Activated CD4-positive, alpha-beta T cell treated with anti-CD3 and anti-CD28 coated beads, Interleukin-2, amount 50 U/mL, for 1 hour (primary cell): ENCODE measurements at places on chromosomes 11 and 22.

- DNase-seq, result no peak
Observed at GRCh38 chr22:39718921-39719475, 148.4 kb downstream of the CACNA1I start.

DNA sequence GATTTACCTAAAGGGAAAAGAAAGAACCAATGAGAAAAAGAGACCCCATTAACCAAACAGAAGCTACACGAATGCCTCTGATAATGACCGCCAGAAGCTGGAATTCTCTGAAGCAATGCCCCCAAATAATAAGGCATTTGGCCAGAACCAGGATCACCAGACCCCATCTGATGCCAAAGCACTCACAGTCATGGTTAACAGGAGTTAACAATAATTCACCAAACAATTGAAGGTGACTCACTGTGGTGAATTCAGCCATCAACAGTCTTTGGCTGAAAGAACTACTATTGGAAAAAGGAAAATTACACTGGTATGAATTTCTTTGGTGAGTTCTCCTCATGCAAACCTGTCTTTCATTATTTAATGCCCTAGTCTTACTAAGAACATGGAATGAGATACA lies 21.9 kb upstream of the NFRKB start:
- no peak for DNase-seq

- DNase-seq, result no peak
Observed at GRCh38 chr11:58179648-58180047, 9.2 kb upstream of the OR9Q2 start.

GRCh38 chr22:50252082-50253045 lies 1.3 kb upstream of the HDAC10 start:
- peak; percentile 71 for DNase-seq

DNA sequence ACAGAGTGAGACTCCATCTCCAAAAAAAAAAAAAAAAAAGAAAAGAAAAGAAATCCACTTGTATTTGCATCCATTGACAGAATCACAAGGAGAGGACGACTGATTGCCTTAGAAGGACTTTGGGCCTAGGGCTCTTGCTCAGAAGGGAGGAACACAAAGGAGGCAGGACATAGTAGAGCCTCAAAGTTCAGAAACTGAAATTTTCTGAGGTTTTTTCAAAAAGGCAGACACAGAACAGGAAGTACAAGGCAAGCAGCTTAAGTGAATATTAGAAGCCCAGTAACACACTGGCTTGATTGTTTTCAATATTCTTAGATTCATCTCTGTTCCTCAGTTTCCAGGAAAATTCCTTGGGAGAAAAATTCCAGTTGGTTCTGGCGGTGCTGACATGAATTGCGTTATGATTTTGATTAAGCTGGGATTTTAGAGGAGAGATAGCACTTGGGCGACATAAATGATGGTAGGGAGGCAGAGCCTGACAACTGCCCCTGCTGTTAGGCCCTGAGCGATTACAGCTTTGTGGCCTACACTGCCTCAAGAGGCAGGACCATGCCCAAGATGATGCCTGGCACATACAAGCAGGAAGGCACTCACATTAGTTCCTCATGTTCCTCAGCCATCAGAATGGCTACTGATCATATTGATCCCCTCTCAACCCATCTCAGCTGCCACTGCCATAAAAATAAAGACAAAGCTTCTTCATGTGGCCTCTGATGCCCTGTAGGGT lies 15.3 kb downstream of the CLPB start:
- no peak for DNase-seq

GRCh38 chr11:1759851-1760220 lies 3.9 kb downstream of the CTSD start:
- DNase-seq, result no peak

DNA sequence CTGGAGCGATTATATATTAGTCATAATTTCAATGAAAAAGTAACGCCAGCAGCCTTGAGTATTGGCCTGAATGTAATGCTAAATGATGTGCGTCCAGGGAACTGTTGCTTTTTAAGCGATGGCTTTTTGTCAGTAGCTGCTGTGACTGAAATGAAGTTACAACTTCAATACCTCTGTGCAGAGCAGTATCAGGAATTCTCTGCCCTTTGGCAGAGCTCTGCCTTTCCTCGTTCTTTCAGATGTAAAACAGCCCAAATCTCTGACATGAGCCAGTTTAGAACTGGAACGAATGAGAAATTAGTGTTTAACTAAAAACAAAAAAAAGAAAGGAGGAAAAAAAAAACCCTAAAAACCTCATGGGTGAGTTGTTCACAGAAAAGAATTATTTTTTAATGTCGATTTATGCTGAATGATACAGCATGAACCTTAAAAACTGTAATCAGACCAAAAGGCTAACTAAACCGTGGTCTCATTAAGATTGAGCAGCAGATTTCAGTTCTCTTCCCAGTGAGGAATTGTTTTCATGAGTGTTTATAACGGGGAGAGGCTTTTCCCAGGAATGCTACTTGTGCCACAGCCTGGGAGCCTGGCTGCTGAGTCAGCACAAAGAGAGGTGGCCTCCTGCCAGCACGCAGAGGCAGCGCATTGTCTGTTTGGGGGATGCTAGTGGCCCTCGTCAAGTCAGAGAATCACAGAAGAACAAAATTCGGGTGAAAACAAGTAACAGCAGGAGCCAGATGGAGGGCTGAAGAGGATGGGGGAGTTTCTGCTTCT lies 146.2 kb upstream of the RASSF10 start:
- DNase-seq, result no peak

- peak; percentile 78 for DNase-seq
Observed at GRCh38 chr11:62694455-62695167, 5.3 kb upstream of the LRRN4CL start.

DNA sequence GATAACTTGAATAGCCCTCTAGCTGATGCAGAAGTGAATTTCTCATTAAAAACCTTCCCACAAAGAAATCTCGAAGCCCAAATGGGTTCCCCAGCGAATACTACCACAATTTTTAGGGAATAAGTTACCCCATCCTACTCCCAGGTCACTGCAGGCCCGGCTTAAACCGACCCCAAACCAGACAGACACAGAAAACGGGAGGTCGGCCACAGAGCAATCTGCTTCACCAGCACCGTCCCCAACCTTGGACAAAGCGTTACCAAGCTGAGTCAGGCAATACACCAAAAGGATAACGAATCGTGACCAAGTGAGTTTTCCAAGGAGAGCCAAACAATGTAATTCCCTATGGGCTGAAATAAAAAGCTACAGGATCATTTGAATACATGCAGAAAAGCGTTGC lies 575 bp upstream of the MOV10L1 start:
- no peak for DNase-seq

DNA sequence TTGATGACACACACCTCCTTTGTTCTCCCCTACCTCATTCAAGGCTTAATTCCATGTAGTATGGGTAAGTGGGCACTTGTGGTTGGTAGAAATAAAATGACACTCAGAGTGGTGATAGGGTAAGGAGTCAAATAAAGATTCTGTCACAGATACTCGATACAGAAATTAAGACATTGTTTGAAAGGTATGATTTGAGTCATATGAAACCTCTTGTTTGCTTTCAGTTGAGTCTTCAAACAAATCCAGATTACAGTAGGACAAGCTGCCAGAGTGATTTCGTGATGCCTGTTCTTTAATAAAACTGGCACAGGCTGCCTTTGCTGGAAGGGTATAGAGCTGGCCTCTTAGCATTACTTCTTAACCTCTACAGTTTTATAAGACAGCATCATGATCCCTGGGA lies 182.4 kb downstream of the SPON1 start:
- DNase-seq, result no peak

GRCh38 chr11:13776134-13776815 lies 107.8 kb downstream of the FAR1 start:
- peak; percentile 39 for DNase-seq

DNA sequence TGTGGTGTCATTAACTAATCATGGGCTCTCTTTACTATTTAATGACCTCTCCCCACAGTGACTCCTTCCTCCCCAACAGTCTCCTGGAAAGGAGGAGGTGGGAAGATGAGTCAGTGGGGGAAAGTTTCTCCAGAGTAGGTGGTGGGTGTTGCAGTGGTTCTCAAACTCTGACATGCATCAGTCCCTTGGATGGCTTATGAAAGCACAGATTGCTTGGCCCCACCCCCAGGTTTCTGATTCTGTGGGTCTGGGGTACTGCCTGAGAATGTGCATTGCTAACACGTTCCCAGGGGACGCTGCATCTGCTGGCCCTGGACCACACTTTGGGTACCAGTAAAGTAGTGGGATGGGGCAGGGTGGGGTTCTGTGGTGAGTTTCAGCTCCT lies 9.8 kb downstream of the CD82 start:
- no peak for DNase-seq

DNA sequence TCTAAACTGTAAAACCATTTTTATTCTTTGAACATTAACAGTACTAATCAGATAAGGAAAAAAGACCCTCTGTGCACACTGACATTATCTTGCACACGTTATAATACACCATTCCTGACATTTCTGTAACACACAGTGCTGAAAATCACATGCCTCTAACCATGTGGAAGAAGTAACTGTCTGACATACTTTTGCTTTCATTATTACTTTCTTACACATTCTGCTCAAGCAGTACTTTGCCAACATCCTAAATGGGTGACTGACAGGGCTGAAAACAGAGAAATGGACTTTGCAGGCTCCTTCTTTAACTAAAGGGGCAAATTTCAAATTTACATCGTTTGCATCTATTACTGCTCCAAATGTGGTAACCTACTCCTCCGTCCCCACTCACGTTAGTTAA lies 22.8 kb upstream of the TP53AIP1 start:
- no peak for DNase-seq

- DNase-seq, result no peak
Observed at GRCh38 chr11:6403539-6403938, 13.3 kb downstream of the SMPD1 start.
